ENCODE measurements at places on chromosomes 5 and 9.

DNA sequence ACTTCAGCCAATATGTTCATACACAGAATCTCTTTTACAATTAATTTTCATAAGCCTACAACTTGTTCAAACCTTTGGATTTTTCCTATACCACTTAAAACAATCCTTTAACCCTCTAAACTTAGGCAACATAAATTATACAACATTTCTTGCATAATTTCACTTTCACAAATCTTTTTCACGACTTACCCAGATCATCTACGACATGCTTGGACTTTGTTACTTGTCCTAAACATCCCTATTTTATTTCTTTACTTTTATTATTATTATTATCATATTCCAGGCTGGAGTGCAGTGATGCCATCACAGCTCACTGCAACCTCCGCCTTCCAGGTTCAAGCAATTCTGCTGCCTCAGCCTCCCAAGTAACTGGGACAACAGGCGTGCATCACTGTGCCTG, 68.0 kb downstream of the CACNA1B start:
- no peak for DNase-seq

DNA sequence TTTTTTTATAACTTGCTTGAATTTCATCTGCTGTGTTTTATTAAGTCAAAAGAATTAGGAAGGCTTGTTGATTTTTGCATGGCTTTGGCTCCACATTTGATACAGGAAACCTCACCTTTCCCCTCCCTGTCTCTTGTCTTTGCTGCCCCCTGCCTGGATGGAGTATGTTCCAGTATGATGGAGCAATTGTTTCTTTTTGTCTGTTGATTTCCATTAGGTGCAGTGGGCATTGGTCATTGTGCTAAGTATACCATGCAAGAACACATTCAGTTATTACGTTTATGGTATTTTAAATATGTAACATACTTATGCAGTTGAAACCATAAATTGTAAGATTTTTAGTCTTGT, 19.6 kb downstream of the TJP2 start:
- DNase-seq, result no peak

DNA sequence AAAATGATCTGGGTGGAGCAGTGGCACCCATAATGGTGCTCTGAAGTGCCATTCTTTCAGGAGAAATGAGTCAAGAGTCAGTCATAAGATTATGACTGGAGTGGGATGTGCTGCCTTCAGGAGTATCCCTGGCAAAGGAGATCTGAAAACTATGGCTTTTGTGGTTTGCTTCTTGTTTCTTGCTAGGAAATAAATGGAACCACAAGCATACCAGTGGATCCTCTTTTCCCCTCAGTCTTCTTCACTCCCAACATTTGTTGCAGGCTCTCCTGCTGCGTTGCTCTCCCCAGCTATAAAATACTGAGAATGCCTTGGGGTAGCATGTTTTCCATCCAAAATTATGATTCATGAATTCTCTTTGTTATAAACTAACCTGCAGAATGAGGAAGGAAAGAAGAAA, 199.1 kb downstream of the NNT start:
- no peak for DNase-seq

- no peak for DNase-seq
Observed at GRCh38 chr5:8376478-8376877, 507.5 kb downstream of the MTRR start.

- no peak for DNase-seq
Observed at GRCh38 chr5:88826646-88827585, 56.1 kb downstream of the MEF2C start.

DNA sequence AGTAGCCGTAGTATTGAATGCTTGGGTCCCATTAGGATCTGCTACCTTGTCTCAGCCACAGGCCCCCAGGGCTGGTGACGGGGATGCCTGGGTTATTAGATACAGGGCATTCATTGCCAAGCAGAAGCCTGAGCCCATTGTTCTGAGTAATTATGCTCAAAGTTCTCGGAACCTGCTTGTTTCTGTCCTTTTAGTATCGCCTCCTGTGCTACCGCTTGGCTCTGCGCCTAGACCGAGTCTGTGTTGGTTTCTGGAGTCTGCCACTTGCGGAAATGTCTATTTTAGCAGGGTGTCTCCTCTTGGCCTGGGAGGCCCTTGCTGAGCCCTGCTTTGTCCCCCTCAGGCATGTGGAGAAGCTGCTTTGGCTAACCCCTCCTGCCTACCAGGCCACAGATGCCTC, 506.1 kb downstream of the BNC2 start:
- DNase-seq, result no peak

GRCh38 chr5:154562244-154562880, 84.3 kb upstream of the HAND1 start:
- no peak for DNase-seq

GRCh38 chr5:168947212-168947868, 353.6 kb downstream of the SLIT3 start:
- DNase-seq, result peak; percentile 4

DNA sequence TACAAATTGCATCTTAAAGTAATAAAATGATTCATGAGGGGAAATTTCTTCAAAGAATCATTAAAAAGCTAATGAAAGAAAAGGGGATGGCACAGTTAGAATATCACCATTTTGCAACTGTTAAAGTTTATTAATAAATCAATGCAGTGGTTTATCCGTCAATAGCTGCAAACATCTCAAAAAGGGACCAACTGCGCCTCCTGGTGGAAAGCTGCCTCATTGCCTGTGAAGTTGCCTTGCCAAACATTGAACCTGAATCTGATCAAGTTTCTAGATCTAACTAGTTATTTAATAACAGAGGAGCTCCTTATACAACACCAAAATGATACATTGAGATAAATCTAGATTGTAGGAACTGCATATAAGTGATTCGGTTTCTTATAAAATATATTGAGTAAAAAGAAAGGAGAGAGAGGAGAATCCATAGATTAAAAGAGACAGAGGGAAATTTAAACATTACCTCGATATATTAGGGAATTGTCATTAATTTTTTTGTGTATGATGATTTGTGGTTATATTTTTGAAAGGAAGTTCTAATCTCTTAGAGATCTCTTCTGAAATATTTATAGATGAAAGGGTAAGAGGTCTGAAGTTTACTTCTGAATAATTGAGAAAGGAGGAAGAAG, 6.9 kb upstream of the NDUFB6 start:
- peak; percentile 31 for DNase-seq

GRCh38 chr9:112861638-112862555, 28.8 kb downstream of the SLC46A2 start:
- DNase-seq, result no peak

DNA sequence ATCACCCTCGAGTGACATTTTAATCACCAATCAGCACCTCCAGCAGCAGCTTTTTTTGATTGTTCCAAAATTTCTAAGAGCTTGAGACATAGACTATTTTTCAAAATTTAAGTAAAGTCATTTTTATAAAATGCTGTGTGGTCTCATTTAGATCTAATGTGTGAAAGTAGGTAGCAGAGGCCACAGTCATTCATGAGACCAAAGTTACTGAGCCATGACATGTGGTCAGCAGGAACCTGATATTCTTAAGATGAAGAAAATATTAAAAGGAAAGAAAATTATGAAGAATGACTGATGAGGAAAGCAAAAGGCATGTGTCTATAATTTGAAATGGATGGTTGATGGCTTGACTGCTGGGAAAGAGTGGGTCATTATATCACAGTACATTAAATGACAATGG, 7.2 kb downstream of the FREM1 start:
- DNase-seq, result no peak

GRCh38 chr9:2023042-2023441, 7.9 kb downstream of the SMARCA2 start:
- DNase-seq, result no peak

GRCh38 chr5:148511810-148512347, 128.1 kb downstream of the FBXO38 start:
- no peak for DNase-seq

DNA sequence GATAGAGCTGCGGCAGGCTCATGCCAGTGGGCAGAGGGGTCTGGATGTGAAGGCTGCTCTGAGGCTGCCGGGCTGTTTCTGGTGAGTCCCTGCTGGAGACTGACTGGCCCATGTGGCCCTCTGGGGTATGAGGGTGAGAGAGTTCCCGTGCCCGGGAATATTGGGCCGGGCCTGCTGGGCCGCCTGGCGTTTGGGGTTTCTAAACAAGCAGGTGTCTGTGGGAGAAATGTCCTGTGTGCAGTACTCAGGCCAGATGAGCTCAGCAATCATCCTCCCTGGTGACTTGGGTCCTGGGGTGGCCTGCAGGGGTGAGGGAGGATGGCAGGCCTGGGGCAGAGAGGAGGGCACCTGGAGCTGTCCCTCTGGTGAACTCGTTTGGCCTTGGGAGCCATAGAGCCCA, 74.9 kb downstream of the MACROH2A1 start:
- DNase-seq, result no peak

DNA sequence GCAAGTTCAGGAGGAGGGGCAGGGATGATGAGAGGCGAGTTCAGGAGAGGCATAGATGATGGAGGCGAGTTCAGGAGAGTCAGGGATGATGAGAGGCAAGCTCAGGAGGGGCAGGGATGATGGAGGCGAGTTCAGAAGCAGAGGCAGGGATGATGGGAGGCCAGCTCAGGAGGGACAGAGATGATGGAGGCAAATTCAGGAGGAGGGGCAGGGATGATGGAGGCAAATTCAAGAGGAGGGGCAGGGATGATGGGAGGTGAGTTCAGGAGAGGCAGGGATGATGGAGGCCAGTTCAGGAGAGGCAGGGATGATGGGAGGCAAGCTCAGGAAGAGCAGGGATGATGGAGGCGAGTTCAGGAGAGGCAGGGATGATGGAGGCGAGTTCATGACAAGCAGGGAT, 17.8 kb upstream of the SPOCK1 start:
- DNase-seq, result no peak

DNA sequence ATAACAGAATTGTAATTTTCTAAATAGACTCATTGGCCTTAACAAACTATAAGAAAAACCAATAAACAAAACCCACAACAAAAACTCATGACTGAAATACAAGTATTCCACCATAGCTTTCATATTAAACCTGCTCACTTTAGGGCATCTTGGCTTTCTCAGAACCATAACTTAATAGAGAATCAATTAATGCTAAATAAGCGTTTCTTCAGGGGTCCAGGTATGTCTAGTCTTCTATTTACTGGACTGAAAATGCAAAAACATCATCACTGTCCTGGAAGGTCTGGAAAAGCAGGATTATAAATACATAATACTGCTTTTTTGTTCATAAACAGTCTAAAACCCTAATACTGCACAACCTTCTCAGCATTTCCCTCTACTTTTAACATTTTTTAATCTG, 6.2 kb upstream of the SMIM27 start:
- no peak for DNase-seq

- DNase-seq, result peak; percentile 17
Observed at GRCh38 chr5:90473396-90474234, 956 bp downstream of the MBLAC2 start.

DNA sequence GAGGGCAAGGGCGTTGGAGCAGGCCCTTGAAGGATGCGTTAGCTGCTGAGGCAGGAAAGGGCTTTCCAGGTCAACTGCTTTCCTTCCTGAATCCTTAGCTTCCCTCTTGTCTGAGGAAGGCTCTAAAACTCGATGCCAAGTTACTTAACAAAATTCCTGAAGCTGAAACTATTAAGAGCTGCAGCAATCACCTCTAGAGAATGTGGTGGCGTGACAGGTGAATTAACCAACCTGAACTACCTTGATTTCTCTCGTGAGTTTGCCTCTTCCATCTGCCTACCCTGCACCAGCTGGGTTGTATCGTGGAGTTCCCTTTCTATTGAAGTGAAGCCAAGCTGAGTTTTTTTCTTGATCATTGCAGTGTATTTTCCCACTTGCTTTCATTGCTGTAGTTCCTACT, 96.1 kb downstream of the PDE8B start:
- DNase-seq, result no peak

DNA sequence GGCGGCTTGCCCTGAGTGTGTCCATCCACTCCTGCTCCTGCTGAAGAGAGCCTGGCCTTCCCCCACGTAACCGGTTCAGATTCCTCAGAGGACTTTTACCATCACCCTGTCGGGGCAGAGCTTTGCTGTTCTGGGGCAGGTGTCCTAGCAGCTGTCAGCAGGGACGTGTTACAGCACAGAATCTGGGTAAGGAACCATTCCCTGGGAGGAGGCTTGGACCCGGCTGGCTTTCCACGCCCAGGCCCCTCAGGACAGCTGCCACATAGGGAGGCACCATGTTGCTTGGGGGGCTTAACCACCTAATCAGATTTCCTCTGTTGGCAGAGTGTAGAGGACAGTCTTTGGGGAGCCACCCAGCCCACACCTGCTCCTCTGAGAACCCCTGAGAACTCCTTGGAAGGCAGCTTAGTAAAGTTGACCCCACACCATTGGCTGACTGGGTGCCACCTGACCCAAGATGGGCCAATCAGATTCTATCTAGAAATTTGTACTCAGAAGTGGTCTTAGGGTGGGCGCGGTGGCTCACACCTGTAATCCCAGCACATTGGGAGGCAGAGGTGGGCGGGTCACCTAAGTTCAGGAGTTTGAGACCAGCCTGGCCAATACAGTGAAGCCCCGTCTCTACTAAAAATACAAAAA, 23.3 kb upstream of the EEIG1 start:
- DNase-seq, result no peak

Data from occipital lobe (tissue), 3 donors.